ENCODE measurements at places on chromosomes 11 and 22.

DNA sequence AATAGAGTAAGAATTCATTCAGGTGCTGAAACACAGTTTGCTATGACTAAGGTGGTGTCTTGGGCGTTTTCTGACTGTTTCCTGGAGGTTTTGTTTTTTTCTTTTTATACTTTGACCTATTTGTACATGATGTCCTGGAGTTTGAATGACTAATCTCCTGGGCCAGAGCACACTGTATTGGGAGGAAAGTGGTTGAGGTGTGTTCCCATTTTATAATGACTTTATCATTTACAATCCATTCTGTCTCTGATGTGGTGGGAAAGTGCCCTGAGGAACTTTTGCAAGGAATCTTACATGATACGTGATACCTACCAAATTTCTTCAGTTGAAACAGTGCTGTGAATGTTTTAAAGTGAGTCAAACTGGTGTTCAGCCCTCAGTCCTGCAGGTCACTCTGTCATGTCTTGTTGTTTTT, 80.8 kb downstream of the TNRC6B start:
- no peak for DNase-seq

DNA sequence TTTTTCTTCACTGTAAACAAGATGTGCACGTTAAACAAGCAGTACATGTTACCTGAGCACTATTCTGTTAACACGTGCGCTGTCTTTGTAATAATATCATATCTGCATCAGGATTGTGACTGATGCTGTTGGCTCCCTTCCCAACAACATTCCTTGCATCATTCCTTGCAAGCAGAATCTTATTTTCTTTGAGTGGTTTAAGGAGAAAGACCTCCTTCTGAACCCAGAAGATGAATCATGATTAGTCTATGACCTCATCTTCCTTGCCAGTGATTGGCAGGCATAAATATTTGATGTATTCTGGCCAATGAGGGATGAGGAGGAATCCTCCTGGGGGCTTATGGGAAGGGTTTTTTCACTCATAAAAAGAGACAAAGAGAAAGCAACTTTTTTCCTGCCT, 46.2 kb downstream of the C11orf71 start:
- DNase-seq, result no peak

DNA sequence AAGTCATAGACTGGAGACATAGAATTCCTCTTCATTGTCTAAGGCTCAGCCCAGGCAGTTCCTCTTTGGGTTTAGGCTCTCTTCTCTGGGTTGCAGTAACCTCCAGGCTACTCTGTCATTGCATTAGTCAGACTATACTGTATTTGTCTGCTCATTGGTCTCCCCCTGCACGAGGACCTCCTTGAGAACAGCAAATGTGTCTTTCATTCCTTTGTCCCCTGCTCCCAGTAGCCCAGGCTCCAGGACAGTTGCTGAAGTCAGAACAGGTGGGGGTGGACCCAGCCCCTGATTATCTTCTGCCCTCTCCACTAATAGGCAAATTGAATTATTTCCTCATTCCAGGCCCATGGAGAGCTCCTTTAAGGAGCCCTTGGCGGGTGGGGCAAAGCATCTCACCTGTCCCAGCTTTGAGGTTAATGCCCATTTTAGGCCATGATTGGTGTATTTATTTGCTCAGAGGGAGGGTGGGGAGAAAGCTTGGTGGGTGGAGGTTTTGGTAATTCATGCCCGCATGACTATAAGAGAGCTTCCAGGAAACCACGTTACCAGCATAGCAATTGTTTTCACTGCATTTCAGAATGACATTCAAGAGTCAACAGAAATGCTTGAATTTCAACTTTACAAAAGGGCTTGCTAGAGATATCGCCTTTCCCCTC, 40.9 kb downstream of the NAV2 start:
- DNase-seq, result no peak

- no peak for DNase-seq
These were observed 347.6 kb downstream of the LUZP2 start for GRCh38 chr11:24844406-24844805.

DNA sequence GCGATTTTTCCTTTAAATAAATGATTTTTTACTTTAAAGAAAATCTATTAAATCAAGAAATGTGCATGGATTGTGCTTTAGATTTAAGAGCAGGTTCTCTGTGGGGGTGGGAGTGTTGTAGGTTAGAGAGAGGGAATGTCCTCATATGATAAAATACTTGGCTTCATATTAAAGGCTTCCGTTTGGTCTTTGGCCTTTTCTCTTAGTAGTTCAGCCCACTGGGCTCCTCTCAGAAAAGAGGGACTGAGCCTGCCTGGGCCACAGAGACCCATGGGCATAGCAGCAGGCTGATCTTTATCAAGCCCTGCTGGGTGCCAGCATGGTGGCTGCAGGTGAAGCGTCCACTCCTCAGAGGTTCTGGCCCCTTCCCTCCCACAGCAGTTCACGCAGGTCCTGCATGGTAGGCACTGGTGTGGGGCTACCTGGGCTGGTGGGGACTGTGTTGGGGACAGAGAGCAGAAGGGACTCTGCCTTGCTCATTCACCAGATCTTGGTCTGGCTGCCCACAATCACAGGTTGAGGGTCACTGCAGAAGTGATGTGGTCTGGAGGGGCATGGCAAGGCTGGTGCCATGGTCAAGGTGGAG, 4.3 kb downstream of the PANX1 start:
- no peak for DNase-seq

DNA sequence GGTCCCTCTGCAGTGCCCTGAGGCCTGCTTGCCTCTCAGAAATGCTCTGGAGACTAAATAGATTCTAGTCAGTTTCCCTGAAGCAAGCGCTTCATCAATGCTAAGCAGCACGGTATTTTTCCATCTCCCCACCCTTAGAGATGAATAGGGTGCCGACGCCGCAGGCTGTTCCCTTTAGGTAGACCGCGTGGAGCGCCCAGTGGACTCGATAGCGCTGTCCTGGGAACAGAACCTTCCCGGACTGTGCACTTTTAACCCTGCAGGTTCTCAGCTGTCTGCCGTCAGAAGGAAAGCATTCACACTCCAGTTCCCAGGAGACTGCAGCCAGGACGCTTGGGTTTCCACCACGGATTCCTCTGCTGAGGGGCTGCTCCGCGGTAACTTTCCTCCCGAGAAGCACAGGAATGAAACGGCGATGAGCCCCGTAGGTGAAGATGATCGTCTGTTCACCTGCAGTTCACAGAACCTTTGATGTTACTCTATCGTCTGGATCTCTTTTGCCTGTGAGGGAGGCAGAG, 9.1 kb upstream of the KCNJ1 start:
- no peak for DNase-seq

DNA sequence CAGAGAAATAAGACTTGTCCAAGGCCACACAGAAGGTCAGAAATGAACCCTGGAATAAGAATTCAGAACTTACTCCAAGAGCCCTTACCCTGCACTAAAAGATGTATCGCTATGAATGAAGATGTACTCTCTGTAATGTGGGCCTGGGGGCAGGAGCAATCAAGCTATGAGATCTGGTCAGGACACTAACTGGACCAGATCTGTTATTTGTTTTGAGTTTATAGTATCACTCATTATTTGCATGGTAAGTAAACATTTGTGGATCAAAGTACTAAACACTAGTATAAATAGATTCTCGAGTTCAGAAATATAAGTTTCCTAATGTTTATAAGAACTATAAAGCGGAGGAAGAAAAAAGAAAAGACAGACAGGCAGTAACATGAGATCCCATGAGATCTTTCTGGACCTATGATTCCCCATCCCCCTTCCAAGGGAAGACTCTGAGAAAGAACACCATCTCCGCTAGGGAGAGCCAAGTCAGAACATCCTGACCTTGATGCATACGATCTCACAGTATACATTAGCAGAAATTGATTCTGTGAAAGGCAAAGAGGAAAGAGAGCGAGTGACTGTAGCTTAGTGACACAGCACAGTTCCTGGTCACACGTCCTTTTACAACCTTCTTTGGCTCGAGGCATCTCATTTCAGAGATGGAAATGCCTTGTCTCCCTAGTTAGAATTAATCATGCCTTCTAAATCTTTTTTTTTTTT, 71.2 kb downstream of the USP35 start:
- no peak for DNase-seq

DNA sequence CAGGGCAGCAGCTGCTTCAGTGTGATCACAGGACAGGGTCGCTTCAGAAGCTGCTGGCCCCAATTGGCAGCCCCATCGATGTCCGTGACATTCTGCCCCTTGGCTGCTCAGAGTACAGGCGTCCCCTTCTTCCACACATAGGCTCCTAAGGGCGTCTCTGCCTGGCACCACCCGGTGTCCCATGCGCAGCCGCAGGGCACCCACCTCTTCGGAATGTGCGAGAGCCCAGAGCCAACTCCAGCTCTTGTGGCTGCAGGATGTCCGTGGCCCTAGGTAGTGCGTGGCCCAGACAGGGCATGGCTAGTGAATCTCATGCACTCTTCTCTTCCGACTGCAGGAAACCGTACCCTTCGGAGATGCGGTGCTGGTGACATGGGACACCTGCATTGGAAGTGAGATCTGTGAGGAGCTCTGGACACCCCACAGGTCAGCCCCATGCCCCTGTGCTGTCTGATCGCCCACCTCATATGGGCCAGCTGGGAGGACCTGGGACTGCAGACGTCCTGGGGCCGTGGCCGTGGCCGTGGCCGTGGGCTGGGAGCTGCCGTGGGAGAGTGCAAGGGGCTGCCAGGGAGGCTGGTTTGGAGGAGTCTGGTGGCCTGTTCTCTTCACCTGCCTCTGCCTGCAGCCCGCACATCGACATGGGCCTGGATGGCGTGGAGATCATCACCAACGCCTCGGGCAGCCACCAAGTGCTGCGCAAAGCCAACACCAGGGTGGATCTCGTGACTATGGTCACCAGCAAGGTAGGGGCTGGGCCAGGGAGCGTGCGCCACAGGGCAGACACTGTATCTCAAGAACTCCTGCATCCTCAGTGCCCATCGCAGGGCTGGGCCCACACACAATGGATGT, 20.2 kb downstream of the NADSYN1 start:
- DNase-seq, result no peak

DNA sequence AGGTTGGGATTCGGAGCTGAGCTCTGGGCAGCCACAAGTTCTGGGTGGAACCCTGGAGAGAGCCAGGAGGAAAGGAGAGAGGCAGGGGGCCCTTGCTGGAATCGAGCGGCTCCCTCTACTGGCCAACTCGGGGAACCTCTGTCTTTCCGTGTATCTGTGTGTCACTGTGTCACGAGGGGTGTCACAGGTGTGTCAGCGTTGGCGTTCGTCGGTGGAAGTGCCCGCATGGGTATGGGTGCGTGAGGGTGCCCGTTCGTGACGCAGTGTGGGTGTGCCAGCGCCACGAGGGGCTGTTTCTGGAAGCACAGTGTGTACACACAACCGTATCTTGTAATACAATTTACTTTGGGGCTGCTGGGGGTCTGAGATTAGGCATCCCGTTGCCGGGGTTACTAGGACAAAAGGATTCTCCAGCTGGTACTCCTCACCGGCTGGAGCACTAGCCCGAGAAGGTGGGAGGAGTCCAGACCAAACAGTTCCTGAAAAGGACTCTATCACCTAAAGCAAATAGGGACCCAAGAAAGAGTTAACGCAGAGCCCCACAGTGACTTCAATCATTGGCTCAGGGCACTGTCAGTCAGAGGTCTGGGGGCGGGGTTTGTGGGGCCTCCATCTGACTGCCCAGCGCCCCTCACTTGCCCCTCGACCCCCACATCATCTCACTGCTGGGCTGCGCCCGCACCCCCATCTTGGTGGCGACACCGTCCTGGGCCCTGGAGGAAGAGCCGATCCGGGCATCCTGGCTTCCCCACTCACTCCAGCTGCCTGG, 2.6 kb upstream of the BCL9L start:
- peak; percentile 92 for DNase-seq

DNA sequence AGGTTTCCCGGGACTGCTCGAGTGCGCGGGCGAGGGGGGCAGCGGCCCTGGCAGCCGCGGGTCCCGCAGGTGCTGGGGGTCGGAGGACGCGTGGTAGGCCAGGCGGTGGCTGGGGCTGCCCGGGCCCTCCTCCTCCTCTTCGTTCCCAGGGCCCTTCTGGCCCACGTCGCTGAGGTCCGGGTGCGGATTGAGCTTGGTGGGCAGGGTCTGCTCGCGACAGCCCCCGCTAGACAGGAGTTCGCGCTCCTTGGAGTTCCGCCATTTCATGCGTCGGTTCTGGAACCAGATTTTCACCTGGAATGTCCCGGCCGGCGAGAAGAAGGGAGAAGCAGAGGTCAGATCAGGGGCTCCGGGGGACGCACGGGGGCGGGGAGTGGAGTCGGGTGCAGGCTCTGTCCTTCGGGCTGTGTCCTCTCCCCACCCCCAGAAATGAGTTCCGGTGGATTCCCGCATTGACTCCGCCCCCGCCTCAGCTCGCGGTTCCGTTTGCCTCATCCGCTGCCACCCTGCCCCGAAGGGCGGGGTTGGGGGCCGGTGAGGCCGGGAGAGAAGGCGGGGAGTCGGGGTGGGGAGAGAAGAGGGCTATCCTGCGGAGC, 3.9 kb downstream of the DBX1 start:
- no peak for DNase-seq

- no peak for DNase-seq
These were observed 21.7 kb downstream of the VWCE start for GRCh38 chr11:61273178-61274078.

- peak; percentile 40 for DNase-seq
These were observed 53.7 kb upstream of the EP300 start for GRCh38 chr22:41038732-41039131.

DNA sequence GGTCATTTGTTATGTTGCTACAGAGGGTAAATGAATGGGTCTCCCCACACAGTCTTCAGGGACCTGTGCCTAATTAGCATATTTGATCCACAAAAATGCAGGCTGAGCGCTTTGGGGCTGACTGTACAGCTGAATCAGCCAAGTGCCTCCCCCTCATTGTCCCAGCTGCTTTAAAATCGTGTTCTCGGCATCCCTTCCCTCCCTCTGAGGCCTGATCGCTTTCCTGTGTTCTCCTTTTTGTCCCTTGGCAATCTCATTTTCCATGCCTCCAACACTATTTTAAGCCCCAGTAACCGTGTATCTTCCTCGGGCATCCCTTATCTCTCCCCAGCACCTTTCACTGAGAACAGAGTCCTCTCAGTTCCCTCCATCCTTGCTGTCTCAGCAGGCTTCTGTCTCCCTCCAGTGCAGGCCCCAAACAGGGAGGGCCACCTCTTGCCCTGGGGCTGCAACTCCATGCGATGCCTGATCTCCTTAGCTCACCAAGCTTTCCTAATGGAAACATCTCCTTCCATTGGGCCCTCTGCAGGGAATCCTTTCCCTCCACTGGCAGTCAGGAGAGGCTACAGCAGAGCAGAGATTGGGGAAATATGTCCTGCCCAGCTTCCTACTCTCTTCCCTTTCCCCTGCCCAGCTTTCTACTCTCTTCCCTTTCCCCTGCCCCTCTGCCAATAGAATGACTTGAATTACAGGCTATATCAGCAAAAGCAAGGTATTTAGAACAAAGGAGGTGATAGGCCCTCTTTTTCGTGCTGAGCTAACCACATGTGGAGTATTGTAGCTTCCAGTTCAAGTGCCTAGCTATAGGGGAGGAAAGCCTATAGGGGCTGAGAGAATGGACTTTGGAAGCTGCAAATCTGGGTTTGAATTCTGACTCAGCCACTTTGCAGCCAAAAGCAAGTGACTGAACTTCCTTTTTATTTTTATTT, 13.8 kb downstream of the UQCR10 start:
- DNase-seq, result no peak
